CD8-positive, alpha-beta memory T cell (primary cell): ENCODE measurements at places on chromosomes 1 and 21. TPM values are rescaled to one million over a fixed set of nuclear protein-coding genes. Genes with fewer than 3 reads are reported as not detected.
A peak's percentile ranks its signal among the peaks of the same experiment; 100 is the strongest.

Gene PLEKHN1
- total RNA-seq = 3.5 TPM

Gene LIN28A
- not detected for total RNA-seq

Gene ATP6V1G3
- total RNA-seq = not detected

Gene FLVCR1
- total RNA-seq = 11.7 TPM

Gene LRRC39
- total RNA-seq = 0.53 TPM

Gene HES3
- not detected for total RNA-seq

Gene CLCN6
- 9.3 TPM for total RNA-seq

Gene CD1D
- total RNA-seq = not detected

GRCh38 chr21:28160378-28160777 lies 832.3 kb downstream of the LTN1 start:
- H3K27ac ChIP-seq = no peak overlapping the region
- H3K4me1 ChIP-seq = no peaks in the 10 kb centered on the region
- H3K4me3 ChIP-seq = no peak overlapping the region
- no peak for DNase-seq

DNA sequence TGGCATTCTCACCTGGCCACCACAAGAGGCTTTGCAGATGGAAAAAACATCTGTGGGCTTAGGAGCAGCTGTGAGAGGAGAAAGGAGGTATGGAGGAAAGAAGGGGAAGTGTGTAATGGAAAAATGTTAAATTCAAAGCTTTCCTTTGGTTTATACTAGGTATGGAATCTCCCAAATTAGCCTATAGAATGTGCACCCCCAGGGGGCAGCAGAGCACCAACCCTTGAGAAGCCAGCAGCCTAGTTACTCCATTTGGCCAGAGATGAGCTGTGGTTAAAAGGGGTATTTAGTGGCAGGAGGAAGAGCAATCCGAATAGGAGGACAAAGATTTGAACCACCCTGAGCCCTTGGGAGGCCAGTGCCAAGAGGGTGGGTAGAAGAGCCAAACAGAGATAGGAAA lies 97.5 kb upstream of the CTTNBP2NL start:
- no peaks in the 10 kb centered on the region for H3K4me1 ChIP-seq
- no peaks in the 10 kb centered on the region for H3K27me3 ChIP-seq
- H3K36me3 ChIP-seq = no peaks in the 10 kb centered on the region
- DNase-seq = peak; percentile 3
- no peak overlapping the region for H3K27ac ChIP-seq

- H3K4me1 ChIP-seq = no peaks in the 10 kb centered on the region
- H3K4me3 ChIP-seq = no peak overlapping the region
- no peak for DNase-seq
- H3K27ac ChIP-seq = no peak overlapping the region
- H3K36me3 ChIP-seq = no peaks in the 10 kb centered on the region
Observed at GRCh38 chr1:208924928-208925327, 658.6 kb upstream of the CAMK1G start.

- no peaks in the 10 kb centered on the region for H3K27me3 ChIP-seq
- H3K4me3 ChIP-seq = no peak overlapping the region
- no peak for DNase-seq
- H3K36me3 ChIP-seq = peaks cover 39% of the 10 kb centered on the region
- no peak overlapping the region for H3K27ac ChIP-seq
Observed at GRCh38 chr1:29117381-29117780, 6.3 kb downstream of the TMEM200B start.

DNA sequence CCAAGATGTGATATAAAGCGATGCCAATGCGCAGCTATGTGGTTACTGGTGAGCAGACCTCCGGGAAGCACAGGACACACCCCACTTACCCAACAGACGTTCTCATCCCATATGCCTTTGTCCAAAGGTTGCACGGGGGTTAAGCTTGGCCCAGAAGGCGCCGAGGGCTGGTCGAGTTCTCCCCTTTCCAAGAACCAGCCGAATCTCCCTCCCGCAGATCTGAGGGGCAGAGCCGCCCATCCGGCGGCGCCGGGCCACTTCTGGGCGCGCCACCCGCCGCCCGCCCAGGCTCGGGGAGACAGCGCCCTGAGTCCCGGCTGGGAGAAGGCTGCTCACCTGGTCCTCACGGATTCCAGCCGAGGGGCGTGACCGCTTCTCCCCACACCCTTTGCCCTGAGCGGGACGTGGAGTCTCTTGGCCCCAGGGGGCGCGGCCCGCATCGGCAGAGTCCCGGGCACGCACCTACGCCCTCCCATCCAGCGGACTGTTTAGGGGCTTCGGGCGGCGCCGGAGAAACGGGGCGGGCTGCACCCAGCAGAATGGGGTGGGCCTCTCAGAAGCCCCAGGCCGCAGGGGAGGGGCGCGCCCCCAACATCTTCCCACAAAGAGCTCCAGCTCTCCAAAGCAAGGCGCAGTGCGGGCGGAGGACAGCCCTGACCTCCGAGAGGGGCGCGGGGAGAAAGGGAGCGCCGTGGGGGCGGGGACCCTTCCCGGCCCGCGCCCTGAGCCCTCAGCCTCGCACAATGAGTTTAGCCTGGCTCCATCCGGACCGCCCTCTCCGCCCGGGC lies 615 bp downstream of the GPR161 start:
- no peaks in the 10 kb centered on the region for H3K36me3 ChIP-seq
- peaks cover 12% of the 10 kb centered on the region for H3K4me1 ChIP-seq
- peak overlapping the region; percentile 51 for H3K4me3 ChIP-seq
- H3K27me3 ChIP-seq = peaks cover 15% of the 10 kb centered on the region
- no peak overlapping the region for H3K27ac ChIP-seq

DNA sequence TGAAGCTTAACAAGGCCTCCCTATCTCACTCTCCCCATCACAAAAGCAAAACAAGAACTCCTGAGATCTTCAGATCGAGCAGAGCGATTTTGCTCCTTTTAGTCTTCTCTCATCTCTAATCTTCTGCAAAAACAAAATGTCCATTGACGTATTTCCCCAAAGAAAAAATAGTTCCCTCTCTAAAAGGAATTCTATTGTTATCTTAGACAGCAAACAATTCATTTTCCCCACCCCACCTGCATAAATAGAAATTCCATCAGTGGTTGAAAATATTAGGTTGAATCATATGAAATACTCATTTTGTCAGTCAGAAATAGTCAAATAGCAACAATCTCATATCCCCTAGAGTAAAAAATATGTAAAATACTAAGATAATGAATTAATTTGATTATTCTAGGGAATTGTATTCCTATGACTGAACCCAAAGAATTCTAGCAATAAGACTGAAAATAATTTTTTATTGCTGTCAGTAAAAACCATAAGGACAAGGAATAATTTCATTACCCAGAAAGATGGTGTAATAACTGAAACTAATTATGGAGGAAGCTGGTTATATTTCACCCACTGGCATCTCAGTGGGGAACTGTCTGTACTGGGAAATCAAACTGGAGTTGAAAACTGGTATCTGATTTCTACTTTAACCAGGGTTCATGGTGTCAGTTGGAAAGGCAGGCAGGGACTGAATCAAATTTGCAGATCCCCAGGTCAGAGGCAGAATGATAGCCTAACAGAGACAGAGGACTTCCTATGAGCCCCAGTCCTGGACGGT lies 51.3 kb downstream of the RHOU start:
- peaks cover 13% of the 10 kb centered on the region for H3K4me1 ChIP-seq
- no peak overlapping the region for H3K27ac ChIP-seq
- no peak for DNase-seq

GRCh38 chr1:33927721-33928120 lies 63.8 kb downstream of the HMGB4 start:
- no peak overlapping the region for H3K27ac ChIP-seq
- DNase-seq = no peak
- no peaks in the 10 kb centered on the region for H3K36me3 ChIP-seq

DNA sequence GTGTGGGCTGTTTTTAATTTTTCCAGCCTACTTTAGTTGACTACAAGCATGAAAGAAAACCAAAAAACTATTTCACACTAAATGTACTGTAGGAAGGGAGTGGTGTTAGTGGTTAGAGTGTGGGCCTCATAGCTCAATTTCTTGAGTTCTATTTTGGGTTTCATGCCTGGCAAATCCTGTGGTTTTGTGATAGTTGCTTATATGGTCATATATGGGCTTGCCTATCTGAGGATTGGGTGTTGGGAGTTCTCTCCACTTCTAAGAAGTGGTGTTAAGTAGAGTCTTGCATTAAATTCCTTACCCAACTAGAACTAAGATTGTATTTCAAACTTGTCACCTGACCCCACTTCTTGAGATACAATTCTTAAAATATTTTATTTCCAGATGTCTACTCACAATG lies 37.8 kb upstream of the COL11A1 start:
- no peak overlapping the region for H3K27ac ChIP-seq
- DNase-seq = no peak
- no peaks in the 10 kb centered on the region for H3K4me1 ChIP-seq
- no peaks in the 10 kb centered on the region for H3K27me3 ChIP-seq
- H3K36me3 ChIP-seq = no peaks in the 10 kb centered on the region

DNA sequence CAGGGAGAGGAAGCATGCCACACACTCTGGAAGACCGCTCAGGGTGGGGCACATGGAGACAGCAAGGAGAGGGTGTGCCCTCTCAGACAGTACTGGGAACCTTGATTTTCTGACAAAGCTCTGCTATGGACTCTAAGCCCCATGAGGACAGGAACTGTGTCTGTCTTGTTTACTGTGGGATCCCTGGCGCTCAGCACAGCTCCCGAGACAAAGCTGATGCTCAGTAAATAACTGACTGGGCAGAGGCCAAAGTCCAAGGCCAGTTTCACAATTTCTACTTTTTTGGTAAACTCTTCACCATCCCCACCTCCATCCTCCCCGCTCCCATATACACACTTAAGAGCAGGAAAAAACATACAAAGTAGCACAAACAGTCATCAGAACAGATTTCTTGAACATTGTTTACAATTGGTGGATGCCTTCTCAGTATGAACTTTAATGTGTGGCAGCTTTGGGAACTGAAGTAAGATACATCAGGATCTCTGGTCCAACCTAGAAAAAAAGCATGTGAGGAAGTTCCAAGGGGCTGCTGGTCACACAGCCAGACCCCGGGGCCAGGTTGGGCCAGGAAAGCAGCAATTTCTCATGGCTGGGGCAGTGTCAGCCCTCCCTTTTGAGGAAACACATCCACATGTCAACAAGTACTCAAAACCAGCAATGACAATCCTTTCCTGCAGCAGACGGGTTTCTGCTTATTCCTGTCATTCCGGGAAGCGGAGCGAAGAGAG lies 5.6 kb upstream of the AHCYL1 start:
- H3K4me1 ChIP-seq = peaks cover under 1% of the 10 kb centered on the region
- no peak overlapping the region for H3K4me3 ChIP-seq
- no peaks in the 10 kb centered on the region for H3K36me3 ChIP-seq
- H3K27ac ChIP-seq = peak overlapping the region; percentile 2
- DNase-seq = no peak

DNA sequence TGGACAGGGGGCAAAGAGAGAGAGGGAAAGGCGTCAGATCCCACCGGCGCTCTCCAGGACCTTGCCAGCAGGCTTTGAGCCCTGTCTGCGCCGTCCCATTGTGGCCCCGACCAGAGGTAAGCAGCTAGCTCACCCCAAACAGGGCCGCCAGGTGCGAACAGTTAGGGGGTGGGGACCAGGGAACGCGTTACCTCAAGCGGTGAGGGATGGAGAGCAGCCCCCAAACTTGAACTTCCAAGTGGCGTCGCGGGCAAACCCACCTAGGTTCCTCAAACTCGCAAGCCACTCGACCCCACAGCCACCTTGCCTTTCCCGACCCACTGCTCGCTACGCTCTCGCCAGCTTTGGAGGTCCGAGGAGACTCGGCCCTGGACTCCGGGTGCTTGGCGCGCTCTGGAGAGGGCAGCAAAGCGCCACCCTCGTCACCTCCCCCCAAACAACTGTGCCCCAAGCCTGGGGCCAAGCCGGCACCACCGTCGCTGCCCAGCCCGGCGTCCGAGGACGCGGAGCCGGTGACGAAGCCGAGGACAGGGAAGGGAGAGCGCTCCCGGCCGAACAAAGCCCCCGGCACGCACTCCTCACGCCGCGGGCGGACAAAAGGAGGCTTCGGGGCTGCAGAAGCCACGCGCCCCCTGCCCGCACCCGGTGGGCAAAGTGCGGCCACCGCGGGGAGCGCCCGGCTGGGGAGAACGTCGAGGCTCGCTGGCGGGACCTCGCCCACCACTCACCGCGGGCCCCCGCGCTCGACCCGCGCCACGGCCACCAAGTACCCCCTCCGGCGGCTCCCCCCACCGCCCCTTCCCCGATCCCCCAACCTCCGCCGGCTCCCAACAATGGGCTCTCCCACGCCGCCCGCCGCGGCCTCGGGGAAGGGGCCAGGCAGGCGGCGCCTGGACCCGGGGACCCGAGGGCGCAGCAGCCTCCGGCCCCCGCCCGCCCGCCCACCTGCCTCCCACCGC lies 976 bp downstream of the SSBP3 start:
- H3K4me3 ChIP-seq = peak overlapping the region; percentile 48
- DNase-seq = no peak
- no peaks in the 10 kb centered on the region for H3K27me3 ChIP-seq
- peak overlapping the region; percentile 52 for H3K27ac ChIP-seq

DNA sequence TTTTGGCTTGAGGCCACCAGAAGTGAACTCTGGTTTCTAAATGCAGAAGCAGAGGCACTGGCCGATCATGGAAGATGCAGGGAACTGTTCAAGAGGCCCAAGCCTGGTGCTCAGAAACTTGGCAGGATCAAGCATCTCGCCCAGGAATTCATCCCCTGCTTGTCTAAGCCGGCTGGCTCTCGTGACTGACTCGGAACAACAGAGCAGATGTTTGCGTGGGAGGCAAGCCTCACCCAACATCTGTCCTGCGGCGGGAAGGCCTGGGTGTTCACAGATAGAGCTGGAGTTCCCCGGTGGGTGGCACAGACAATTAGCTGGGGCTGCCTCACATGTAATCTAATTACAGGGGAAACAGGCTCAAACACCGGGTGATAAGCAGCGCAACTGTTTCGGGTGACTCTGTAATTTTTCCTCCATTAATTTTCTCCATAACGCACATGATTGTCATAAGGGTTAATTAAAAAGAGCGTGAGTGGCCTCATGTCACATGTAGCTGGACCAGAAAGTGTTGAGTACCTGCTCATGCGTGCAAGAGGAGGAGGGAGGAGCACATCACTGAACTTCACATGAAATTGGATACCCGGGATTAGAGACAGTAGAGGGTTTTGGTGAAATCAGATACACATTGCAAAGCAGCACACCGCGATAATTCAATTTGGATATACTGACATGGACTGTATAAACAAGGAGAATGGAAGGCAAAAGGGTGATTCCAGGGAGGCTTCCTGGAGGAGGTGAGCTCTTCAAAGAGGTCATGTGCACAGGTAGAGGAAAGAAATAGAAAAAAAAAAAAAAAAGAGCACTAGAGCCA lies 180.0 kb downstream of the ETS2 start:
- H3K4me3 ChIP-seq = no peak overlapping the region
- no peaks in the 10 kb centered on the region for H3K27me3 ChIP-seq
- H3K36me3 ChIP-seq = no peaks in the 10 kb centered on the region

GRCh38 chr1:192610112-192610889 lies 25.6 kb upstream of the RGS13 start:
- no peak overlapping the region for H3K27ac ChIP-seq
- no peaks in the 10 kb centered on the region for H3K36me3 ChIP-seq
- H3K27me3 ChIP-seq = no peaks in the 10 kb centered on the region
- H3K4me1 ChIP-seq = peaks cover 11% of the 10 kb centered on the region
- H3K4me3 ChIP-seq = no peak overlapping the region

DNA sequence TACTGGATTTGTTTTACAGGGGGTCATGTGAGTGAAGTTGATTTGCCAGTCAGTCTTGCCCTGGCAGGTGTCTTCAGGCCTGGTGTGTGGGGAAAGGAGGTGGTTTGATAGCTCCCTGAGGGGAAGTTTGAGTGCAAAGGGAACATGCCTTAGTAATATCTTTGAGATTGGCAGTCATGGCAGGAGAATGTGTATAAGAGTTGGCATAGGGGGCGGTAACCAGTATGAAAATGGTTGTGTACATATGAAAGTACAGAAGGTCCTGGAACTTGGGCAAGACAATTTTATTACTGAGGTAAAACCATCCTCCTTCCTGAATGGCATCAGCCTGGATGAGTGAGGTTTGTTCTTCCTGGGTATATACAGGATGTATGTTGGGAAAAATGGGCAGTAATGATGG lies 37.6 kb upstream of the PLA2G5 start:
- peaks cover 2% of the 10 kb centered on the region for H3K27me3 ChIP-seq
- DNase-seq = no peak
- H3K27ac ChIP-seq = no peak overlapping the region
- H3K36me3 ChIP-seq = no peaks in the 10 kb centered on the region
